Activated naive CD8-positive, alpha-beta T cell treated with anti-CD3 and anti-CD28 coated beads, Interleukin-2, amount 50 U/mL, for 16 hours (primary cell): ENCODE measurements at places on chromosomes 16 and 17.

DNA sequence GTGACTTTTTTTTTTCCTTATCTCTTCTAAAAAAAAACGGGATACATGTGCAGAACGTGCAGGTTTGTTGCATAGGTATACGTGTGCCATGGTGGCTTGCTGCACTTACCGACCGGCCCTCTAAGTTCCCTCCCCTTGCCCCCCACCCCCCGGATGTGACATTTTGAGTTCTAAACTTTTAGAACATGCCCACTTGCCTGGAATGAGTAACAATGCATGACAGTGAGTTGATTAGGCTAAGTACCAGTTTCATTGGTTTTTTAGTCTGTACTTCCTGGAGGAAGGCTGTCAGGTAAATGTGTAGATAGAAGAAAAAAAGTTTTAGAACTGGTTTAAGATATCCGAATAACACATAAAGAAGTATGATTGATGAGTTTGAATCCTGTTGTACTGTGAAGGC, 4.0 kb downstream of the BPTF start:
- peak; percentile 27 for DNase-seq

DNA sequence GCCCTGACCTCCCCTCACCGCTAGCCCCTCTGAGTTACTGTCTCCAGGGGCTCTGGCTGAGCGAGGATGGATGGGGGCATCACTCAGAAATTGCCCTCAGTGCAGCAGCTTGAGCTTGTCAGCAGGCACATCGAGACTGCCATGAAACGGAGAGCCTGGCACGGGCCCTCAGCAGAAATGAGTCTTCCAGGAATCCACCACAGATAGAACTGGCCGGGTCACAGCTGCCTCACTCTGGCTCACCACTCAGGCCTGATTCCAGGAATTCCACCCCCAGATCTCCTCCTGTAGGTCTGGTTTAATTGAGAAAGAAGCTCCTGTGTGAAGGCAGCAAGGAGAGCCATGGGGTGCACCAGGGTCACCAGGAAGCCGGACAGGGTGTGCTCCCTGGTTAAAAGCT, 85.5 kb downstream of the GSG1L start:
- no peak for DNase-seq

DNA sequence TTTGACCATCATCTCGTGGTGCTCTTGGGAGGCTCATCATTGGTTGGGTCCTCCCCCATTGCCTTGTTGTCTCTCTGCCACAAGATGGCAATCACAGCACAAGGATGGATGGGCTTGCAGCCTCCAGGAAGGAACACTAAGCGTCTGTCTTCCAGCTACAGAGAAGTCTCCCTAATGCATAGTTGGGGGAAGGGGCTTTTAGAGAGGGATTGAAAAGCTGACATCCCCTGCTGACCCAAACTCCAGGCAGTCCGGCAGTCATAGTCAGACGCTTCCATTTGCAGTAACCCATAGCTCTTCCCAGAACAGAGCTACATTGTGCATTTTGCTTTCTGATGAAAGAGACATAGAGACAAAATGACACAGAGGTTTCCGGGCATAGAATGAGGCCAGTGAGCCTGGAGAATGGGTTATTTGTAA, 111.4 kb downstream of the UTP18 start:
- DNase-seq: no peak

GRCh38 chr17:58667934-58668597, 23.8 kb downstream of the TEX14 start:
- no peak for DNase-seq

- DNase-seq: no peak
These were observed 801.2 kb upstream of the GOT2 start for GRCh38 chr16:59535298-59535697.

- no peak for DNase-seq
These were observed 14.6 kb upstream of the ETV4 start for GRCh38 chr17:43560461-43561427.

DNA sequence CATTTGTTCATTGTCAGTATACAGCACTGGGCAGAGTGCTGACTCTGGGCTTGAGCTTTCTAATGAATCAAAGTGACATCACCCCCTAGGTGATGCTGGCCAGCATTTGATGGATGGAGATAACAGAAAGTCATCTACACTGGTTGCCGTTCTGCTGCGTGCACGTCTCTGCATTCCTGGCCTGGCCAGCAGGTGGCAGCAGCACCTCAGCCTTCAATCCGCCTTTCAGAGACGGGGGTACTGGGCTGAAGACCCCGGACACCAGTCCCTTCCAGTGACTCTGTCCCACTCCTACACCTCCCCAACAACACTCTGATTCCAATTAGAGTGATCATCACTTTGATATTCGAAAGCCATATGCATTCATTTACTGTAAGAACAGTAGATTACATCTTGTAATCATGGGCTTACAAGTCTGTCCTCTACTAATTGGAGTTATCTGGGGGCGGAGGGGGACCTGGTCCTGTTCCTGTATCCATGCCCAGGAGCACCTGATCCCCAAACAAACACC, 6.0 kb downstream of the CPSF4L start:
- peak; percentile 9 for DNase-seq

GRCh38 chr16:287981-288920, 5.3 kb downstream of the PDIA2 start:
- DNase-seq: no peak

- DNase-seq: no peak
These were observed 20.0 kb downstream of the TUBG1 start for GRCh38 chr17:42629411-42630009.

GRCh38 chr17:79330229-79330628, 255.6 kb downstream of the ENGASE start:
- DNase-seq: no peak

DNA sequence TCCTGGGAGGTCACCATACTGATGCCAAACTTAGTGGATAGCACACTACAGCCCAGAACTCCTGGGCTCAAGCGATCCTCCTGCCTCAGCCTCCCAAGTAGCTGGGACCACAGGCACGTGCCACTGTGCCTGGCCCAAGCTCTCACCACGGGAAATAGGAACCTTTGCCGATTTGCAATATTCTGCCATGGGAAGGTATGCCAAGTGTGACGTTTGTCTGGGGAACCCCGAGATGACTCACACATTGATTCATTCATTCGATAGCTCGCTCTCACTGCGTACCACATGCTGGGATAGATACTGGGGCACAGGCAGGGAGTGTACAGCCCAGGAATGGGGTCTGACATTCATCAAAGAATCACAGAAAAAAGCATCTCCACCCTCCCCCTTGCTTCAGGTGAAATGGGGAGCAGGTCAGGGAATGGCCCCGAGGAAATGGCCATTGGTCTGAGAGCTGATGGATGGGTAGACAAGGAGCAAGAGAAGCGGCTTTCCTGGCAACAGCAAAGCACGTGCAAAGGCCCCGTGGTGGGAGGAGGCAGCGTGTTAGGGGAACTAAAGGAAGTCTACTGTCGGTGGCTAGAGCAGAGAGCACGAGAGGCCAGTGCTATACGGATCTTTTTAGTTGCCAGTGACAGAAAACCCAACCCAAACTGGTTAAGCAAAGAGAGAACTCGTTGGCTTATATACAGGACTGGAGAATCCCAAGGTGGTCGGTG, 44.1 kb downstream of the DNAH17 start:
- DNase-seq: no peak

DNA sequence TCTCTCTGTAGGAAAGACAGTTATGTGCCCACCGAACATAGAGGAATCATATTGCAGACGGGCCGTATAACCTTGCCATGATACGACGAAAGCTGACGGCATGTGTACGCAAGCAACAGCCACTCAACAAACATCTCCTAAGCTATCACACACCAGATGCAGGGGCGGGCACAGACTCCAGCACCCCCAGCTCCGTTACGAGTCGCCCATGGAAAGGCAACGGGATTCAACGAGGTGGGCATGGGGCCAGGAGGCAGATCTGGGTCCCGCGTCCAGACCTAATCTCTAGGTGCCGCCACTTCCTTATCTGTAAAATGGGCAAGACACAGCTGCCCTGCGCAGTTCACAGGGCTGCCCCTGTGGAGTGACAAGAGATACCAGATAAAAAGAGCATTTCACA, 35.6 kb downstream of the ABR start:
- no peak for DNase-seq

GRCh38 chr16:56777482-56777881, 47.6 kb downstream of the NUP93 start:
- no peak for DNase-seq

GRCh38 chr16:12319428-12320035, 343.0 kb downstream of the SNX29 start:
- no peak for DNase-seq

DNA sequence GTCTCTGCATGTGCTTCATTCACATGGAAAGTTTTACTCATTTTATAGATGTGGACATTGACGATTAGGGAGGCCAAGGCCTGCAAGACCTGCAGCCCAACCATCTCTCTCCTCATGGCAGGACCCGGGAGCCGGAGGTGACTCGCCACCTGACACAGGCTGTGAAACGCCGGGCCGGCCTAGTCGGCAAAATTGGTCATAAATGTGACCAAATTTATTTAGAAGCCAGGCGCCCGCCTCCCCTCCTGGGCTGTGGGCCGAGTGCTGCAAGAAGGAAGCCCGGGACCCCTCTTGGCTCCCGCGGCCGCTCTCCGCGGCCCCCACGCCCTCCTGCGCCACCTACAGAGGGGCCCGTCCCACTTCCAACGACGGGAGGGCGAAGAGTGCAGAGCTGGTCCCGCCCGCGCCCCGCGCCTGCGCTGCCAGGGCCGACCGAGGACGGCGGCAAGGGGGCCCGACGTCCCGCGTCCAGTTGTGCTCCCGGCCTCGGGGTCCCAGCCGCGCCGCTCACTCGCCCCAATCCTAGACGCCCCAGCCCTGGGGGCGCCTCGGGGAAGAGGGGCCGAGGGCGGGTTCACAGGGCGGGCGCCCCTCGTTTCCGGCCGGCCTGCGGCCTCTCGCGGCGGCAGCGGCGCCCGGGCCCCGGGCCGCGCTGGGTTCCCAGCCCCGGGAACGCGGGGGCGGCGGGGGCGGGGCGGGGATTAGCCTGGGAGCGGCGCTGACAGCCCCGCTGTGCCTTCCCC, 47.5 kb downstream of the WNT3 start:
- DNase-seq: no peak

DNA sequence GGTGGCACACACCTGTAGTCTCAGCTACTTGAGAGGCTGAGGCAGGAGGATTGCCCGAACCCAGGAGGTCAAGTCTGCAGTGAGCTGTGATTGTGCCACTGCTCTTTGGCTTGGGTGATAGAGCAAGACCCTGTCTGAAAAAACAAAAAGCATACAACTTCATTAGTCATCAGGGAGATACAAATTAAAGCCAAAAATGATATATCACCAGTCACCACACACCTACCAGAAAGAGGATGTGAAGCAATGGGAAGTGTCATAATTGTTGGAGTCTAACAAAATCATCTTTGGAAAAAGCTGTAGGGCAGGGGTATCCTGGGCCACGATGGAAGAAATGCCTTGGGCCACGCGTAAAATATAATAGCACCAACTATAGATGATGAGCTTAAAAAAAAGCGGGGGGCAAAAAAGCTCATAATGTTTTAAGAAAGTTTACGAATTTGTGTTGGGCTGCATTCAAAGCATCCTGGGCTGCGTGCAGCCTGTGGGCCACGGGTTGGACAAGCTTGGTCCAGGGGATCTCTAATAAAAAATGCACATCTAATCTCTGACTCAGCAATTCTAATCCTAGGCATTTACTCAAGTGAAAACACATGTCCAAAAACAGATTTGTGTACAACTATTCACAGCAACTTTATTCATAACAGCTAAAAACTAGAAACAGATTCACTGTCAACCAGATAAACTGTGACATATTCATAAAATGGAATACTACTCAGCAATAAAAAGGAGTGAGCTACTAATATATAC, 65.9 kb downstream of the HIC1 start:
- DNase-seq: no peak

GRCh38 chr17:21212826-21213637, 929 bp downstream of the TMEM11 start:
- DNase-seq: no peak

- no peak for DNase-seq
These were observed 36.2 kb downstream of the PRMT7 start for GRCh38 chr16:68346892-68347480.

GRCh38 chr16:1354815-1355540, 3.2 kb downstream of the GNPTG start:
- DNase-seq: no peak
